ENCODE measurements at places on chromosomes 3 and 15.

DNA sequence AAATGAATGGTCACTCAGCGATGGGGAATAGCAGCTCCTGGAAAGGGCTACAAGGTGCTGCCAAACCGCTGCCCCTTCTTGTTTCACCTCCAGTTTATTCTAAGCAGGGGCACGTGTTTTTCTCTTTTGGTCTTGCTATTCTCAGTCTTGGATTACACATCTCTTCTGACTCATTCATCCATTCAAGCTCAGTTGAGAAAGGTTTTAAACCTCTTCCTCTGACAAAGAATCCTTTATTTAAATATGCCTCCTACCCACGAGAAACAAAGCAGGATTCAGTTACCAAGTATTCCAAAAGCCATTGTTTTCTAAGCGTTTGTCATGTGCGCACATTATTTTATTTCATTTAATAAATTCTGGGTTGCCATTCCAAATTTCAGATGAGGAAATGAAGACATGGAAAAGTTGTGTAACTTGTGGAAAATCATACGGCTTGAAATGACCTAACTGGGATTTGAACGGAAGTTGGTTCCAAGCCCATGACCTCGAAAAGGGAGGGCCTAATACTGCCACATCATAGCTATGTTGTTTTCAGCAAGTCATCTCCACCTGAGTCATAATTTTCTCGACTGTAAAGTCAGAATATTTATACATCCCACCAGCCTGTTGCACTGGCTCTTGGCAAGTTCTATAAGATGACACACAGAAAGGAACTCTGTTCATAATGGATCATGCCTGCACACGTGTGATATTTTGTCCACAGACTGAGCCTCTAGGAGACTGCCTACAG, 292.0 kb upstream of the SLCO3A1 start:
- no peak for DNase-seq

DNA sequence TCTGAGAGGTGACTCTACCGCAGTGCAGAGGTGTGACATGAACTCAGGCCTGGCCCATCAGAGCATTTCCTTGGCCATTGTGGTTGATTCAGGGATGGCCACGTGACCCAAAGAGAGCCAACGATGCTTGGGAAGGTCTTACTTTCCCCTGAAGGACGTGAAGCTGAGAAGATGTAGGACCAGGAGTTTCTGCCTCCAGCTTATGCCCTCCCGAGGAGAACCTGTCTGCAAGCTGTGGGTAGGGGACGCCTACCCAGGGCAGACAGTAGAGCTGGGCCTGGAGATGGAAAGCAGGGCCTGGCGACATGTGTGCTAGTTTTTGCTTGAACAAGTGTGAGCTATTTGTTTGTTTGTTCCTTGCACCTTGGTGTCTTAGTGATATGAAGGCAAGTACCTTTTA, 89.4 kb downstream of the RPLP1 start:
- no peak for DNase-seq

GRCh38 chr15:58981808-58982475, 5.5 kb upstream of the RNF111 start:
- no peak for DNase-seq

DNA sequence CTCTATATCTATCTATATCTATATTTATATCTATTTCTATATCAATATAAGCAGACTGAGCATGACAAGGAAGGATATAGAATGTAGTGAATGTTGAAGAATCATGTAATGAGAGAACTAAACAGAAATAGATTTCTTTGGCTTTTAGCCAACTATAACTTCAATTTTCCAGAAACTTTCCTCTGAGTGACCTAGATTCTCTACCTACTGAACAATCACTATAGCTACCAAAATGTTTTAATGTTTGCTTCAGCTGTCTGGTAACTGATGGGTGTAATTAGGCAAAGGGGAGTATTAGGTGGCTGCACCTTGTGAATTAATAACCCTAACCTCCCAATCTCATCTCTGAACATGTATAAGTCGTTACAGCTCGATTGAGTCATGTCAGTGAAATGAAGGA, 76.4 kb upstream of the ROBO1 start:
- no peak for DNase-seq

DNA sequence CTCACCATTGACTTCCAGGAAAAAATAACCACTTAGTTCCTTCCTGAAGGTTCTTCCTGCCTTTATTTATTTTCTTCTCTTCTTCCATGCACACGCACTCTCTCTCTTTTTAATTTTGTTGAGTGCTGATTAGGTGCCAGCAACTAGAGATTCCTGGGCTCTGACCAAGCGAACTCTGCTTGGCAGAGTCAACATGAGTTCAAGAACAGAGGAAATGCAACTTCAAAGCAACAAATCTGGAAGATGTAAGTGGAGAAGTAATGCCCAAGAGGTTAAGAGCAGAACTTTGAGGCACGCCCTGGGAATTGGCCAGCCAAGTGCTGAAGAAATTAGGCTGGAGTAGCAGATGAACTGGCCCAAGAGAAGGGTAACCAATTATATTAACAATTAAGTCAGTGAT, 8.5 kb downstream of the ERC2 start:
- no peak for DNase-seq

DNA sequence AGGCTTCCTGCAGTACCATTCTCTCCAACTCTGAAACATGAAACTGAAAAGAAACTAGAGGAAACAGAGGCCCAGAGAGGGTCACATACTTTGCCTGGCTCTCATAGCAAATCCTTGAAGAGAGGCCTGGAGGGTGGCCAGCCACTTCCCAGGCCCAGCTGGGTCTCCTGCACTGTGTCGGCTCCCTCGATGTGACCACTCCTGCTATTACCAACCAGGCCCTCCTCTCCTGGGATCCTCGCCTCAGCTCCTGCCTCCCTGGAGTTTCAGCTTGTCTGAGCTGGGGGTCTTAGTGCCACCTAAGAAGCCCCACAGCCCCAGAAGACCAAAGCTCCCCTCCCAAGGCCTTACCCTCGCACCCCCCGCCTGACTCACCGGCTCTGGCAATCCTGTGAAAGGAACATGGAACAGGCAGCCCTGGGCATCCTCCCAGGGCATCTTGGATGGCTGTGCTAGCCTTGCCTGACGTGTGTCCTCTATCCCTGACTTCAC, 4.6 kb downstream of the LOXL1 start:
- DNase-seq = no peak

DNA sequence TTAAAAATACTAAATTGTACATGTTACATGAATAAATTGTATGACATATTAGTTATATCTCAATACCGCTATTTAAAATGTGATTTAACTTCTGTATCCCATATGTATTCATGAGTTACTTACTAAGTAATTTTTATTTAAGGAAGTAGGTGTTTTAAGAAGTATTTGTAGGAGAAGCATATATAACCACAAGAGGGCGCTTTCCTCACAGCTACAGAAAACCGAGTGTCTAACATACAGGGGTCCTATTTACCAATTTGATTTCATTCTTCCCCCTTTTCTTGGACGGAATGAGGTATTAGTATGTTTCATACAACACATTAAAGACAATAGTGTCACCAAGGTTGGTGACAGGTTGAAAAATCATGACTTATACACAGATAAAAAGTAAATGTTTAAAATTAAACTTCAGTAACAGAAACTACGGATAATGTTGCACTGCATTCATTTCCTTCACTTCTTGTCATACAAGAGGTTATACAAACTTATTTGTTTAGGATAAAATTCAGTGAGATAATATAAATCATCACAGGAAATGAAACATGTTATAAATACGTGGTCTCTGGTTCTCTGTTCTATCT, 253.6 kb downstream of the MAGI1 start:
- DNase-seq = no peak
